ENCODE measurements at places on chromosomes 1 and 21.

GRCh38 chr21:24014381-24014780 is 1592.9 kb downstream of the MRPL39 start:
- DNase-seq, result no peak

- DNase-seq, result no peak
These were observed 23.7 kb downstream of the EIF2B3 start for GRCh38 chr1:44962729-44963128.

DNA sequence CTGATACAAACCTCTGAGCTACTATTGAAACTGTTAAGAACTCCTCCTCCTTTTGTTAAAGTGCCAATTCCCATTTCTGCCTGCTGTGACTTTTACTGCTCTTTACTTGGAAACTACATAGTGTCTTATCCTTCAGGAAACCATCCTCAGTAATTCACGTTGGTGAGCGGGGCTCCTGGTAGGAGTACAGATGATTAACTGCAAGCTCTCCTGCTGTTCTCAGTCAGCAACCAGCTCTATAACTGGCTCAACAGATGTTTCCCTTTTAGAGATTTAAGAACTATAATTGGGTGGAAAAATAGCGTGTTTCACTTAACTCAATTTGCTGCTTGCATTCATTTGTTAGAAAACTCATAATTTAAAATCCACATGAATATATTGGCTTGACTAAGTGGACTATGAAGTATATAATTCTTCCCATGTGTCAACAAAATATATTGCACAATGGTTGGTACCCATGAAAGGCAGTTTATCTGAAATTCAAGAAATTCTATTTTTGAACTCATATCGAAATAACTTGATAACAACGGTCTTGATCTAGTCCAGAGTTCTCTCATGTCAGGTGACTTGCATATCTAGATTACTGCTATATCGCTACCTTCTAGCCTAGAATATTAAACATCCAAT is 574.0 kb downstream of the KCNT2 start:
- no peak for DNase-seq

- DNase-seq, result peak; percentile 23
These were observed 3.5 kb downstream of the FCRL3 start for GRCh38 chr1:157696966-157697628.

GRCh38 chr1:50968821-50969610 is 1.0 kb upstream of the CDKN2C start:
- peak; percentile 48 for DNase-seq

DNA sequence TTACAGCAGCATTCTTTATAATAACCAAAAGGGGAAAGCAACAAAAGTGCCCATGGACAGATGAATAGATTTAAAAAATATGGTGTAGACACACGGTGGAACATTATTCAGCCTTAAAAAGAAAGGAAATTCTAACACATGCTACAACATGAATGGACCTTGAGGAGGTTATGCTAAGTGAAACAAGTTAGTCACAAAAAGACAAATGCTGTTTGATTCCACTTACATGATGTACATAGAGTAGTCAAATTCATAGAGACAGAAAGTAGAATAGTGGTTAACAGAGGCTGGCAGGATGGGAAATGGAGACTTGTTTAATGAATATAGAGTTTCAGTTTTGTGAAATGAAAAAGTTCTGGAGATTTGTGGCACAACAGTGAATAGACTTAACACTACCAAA is 151.4 kb downstream of the CYYR1 start:
- no peak for DNase-seq

DNA sequence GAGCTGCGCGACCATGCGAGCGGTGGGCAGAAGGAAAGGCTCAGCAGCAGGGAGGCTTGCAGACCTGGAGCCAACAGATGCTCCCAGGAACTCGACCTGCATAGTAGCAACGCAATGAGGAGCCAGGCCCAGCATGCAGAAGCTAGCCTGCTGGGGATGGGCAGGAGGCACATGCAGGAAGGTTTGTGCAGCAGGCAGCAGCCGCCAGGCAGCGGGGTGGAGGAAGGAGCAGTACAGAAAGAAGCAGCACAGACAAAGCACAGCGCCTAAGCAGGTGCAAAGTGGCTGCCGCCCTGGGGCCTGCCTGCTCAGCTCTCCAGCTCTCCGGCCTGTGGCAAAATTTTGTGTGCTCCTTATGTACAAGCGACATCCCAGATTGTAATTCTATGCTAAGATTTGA is 213.5 kb upstream of the MAP1LC3C start:
- no peak for DNase-seq

- DNase-seq, result no peak
These were observed 81.4 kb downstream of the SLC44A5 start for GRCh38 chr1:75529488-75529887.

GRCh38 chr1:110875216-110875731 is 2.3 kb downstream of the CD53 start:
- peak; percentile 56 for DNase-seq

DNA sequence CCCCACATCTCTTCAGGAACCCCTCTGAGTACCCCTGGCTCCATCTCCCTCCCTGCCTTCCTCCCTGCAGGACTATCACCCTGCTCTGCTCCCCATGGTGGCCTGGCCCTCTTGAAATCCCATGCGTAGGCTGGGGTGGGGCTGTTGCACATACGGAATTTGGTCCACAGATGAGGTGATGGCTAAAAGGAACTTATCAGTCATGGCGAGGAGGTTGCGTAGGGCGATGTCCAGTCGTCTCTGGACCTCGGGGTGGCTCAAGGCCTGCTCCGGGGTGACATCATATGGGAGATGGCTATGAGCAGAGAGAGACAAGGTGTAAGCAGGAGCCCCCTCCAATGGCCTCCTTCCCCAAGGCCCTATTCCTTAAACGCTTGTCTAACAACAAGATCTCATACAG is 35.3 kb downstream of the IQGAP3 start:
- DNase-seq, result no peak

GRCh38 chr1:66003690-66004089 is 211.0 kb downstream of the PDE4B start:
- DNase-seq, result no peak

DNA sequence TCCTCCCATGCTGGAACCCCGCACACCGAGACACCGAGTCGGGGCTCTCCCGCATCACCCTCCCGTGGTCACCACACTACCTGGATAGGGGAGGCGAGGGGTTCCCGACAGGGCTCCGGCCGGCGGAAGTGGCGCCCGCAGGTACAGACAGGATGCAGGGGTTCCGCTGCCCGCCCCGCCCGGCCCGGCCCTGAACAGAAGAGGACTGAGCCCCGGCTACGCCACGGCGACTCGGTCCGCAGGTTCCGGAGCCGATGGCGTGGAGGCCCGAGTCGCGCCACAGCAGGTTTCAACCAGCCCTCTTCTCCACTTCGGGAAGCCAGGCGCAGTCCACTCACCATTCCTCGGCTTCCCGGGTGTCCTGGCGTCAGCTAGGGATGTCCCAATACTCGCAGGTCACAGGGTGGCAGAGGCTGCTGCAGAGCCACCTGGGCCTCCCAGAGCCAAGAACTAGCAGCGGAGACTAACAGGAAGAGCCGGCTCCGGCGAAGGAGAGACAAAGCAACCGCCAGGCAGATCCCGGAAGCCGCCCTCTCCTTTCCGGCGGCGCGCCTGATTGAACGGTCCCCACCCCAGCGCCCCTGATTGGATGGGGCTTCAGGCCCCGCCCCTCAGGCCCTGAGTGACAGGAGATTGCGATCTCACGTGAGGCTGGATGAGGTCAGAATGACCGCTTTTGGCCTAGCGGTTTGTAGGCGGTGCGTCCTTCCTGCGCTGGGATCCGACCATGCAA is at the start of gene ZNF669:
Gene ZNF669 (minus strand): TSS at position 498 of the 733 bp plus-strand sequence. CDS start 157 bp downstream, at position 341.
- DNase-seq, result peak; percentile 94

- DNase-seq, result no peak
These were observed 471.3 kb downstream of the PLA2G4A start for GRCh38 chr1:187300081-187300480.

DNA sequence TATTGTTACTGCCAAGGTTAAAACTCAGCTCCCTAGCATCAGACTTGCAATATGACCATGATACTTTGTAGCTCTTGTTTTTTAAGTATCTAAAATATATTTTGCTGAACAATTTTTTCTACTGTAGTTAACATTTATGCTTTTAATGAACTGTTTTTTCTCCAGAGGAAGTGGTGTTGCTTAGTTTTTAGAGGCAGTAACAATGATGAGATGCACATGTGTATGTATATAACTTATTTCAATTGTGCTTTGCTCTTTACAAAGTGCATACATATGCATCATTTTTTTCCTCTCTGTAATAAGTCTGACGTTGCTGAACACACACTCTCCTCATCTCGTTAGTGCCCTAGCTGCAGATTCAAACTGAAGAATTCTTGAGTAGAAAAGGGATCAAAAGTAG is 418.8 kb downstream of the ZP4 start:
- no peak for DNase-seq

DNA sequence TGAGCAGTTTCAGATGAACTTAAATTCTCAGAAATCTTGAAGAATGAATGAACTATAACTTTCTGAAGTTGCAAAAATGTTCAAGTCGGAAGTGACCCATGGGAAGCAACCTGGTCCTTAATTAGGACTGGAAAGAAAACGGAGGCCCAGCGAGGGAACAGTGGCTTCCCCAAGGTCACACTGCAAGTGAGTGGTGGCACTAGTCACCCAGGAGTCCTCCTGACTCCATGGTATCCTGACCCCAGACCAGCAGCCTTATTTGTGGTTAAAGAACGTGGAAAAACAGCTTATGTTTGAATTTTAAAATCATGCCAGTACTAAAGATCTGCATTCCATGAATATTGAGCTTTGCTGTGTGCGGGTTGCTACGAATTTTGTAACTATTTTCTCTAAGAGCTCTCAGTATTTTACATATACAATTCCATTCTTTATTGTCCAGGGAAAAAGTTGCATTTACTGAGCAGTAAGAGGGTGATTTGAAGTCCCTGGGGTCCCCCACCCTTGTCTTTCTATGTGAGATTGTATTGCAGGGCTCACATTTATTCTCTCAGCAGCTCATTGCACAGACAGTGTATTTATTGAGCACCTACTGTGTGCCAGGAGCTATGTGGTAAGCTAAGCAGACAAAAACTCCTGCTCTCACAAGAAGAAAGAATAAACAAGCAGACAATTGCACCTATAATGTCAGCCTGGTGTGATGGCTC is 61.6 kb upstream of the ATP5PO start:
- DNase-seq, result no peak

GRCh38 chr1:161706482-161707347 is at the start of gene FCRLA:
Gene FCRLA, plus strand, starts transcription at chr1:161707229. Its CDS starts 36 bp downstream, at chr1:161707265.
- no peak for DNase-seq

GRCh38 chr21:39048064-39048463 is 135.2 kb downstream of the PSMG1 start:
- no peak for DNase-seq

GRCh38 chr1:52904927-52905698 is 16.4 kb downstream of the ECHDC2 start:
- DNase-seq, result peak; percentile 48

- no peak for DNase-seq
These were observed 739.7 kb downstream of the LTN1 start for GRCh38 chr21:28252928-28253327.

DNA sequence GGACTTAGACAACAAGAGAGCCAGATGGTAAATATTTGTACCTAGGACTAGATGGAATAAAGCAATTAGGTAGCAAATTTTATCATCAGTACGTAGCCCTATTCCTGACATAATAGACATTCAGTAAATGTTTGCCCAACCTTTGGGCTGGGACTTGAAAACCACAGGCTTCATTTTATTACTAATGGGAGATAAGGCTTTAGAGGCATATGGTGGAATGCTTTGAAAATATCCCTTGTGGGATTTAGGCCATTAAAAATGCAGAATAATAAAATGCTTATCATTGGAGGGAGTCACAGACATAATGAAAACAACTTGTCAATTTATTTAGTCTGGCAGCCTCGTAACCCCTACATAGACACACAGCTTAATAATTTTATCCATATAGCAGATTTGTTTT is 296.1 kb upstream of the SPAG17 start:
- no peak for DNase-seq

DNA sequence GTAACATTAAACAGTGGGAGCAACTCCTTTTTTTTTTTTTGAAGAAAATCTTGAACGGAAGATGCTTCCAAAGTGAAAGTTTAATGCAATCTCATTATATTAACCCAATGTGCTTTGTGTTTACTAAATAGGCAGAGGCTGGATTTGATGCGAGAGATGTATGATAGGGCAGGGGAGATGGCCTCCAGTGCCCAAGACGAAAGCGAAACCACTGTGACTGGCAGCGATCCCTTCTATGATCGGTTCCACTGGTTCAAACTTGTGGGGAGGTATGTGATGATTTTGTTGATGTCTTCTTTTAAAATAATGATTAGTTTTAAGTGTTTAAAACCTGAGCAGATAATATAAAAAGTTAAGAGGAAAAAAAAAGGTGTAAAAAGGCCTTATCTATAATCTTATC is 74.2 kb upstream of the PGD start:
- DNase-seq, result peak; percentile 32

DNA sequence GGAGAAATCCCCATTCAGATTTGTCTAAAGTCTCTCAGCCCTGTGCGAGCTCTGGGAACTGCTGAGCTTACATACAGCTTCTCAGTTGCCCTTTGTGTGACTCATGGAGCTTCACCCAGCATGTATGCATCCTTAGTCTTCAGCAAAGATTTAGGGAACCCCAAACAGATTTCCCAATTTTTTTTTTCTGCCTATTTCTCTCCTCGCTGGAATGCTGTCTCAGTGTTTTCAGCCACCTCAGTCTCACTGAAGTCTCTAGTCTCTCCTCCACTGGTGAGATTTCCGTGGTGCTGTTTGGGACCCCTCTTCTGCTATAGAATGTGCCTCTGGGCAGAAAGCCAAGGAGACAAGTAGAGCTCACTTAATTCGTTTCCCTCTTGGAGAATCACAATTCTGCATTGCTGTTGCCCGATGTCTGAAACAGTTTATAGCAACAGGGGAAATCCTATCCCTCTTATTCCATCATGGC is 28.1 kb upstream of the TXLNA start:
- no peak for DNase-seq

Measured in CD8-positive, alpha-beta T cell (primary cell).